ENCODE measurements at places on chromosomes 5 and 9. TPM values are rescaled to one million over a fixed set of nuclear protein-coding genes. Genes with fewer than 3 reads are reported as not detected.

DNA sequence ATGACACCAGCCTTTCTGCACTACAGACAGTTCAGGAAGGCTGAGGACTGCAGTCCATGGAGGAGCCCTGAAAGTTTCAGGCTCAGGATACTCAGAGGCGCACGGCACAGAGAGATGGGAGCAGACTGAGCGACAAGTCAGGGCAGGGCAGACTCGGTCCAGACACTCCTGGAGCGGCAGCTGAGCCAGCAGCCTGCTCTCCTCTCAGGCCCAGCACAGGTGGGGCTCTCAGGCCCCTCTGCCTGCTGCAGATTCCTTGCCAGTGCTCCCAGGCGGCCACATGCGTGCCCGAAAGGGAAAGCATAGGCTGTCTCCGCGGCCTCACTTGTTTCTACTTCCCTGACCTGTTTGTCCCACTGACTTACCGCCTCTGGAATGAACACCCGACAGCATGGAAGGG, 228.3 kb downstream of the IRX2 start:
- no peak for DNase-seq

GRCh38 chr9:120852240-120853010, 9.7 kb upstream of the PSMD5 start:
- no peak for DNase-seq

DNA sequence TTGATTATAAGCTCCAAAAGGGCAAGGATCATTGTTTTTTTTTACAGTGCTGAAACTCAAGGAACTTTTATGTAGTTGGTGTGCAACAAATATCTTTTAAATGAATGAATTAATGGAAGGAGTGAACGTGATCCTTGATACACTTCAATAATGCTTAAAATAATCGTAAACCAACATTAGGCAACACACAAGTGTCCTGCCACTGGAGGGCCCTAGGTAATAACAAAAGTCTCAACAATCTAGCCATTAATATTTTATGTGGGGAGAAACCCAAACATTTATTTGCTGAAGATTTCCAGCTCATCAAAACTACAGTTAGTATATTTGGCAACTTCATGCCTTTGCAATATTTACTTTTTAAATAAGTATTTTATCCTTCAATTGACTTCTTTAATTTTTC, 309.0 kb upstream of the FBXL7 start:
- no peak for DNase-seq

DNA sequence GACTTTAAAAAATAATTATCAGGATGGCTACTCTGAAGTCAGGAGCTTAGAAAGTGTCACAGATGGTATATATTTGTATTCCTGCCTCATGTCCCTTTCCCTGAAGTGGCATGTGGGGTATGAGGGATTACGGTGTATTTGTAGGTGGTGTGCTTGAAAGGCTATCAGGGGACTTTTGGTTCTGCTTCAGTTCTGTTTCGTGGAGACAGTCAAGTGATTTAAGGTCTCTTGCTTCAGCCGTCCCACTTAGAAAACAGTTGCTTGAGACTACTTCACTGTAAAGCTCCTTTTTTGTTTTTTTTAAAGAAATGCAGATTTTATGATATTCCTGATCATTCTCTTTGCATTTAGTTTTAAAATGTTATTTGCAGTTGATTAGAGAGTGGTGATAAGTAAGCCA, 18.3 kb downstream of the PARP8 start:
- no peak for DNase-seq

GRCh38 chr9:18330401-18331309, 143.3 kb upstream of the ADAMTSL1 start:
- DNase-seq = peak; percentile 45

DNA sequence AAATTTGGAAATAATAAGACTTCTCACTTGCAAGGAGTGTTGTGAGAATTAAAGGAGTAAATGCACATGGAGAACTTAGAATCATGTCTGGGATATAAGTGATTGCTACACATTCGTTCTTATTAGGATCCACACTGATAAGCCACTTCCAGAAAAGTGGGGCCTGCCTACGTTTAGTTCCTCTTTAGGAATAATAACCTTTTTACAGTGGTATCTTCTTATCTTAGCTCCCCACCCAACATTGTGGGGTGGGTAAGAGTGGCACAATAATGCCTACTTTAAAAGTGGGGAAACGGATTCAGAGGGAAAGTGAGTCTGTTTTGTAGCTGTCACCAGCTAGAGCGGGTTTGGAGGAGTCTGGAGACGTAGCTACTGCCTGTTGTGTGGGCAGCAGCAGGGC, 16.0 kb downstream of the DOCK2 start:
- no peak for DNase-seq

DNA sequence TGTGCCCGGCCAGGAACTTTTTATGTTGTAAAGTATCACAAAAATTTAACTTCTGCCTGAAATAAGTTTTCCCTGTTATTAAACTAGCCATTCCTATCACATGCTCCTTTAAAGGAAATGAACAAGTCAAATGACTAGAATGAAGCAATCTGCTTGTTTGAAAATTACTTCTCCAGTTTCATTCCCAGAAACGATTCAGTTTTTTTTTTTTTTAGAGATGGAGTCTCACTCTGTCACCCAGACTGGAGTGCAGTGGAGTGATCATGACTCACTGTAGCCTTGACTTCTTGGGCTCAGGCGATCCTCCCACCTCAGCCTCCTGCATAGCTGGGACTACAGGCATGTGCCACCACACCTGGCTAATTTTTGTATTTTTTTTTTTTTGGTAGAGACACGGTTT, 13.3 kb upstream of the GNG10 start:
- no peak for DNase-seq

The SLC25A2 gene
- total RNA-seq = 0.17 TPM

The CAMK4 gene
- total RNA-seq = 9.1 TPM

The HAPLN1 gene
- total RNA-seq = under 0.01 TPM
